Omental fat pad (tissue), 4 donors: ENCODE measurements at places on chromosomes 2 and 18. TPM values are rescaled to one million over a fixed set of nuclear protein-coding genes. Genes with fewer than 3 reads are reported as not detected.

- DNase-seq: no peak
These were observed 24.5 kb downstream of the RTTN start for GRCh38 chr18:70181015-70181414.

- DNase-seq: no peak
These were observed 692.6 kb upstream of the TMEFF2 start for GRCh38 chr2:192887337-192887736.

DNA sequence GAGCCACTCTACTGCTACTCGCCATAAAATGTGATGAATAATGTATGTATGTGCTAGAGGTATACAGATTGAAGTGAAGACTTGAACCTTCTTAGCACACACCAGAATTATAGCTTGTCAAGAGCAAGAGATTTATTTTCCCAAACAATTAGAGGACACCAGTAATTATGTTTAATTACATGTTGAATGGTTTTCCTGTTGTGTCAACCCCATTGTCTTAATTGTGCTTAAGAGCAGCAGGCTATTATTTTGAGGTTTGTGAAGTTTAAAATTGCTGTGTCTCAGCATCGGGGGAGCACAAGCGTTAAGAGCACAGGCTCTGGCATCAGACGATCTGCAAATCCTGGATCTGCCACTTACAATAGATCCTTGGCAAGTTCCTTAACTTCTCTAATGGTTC lies 29.0 kb downstream of the KIF5C start:
- no peak for DNase-seq

DNA sequence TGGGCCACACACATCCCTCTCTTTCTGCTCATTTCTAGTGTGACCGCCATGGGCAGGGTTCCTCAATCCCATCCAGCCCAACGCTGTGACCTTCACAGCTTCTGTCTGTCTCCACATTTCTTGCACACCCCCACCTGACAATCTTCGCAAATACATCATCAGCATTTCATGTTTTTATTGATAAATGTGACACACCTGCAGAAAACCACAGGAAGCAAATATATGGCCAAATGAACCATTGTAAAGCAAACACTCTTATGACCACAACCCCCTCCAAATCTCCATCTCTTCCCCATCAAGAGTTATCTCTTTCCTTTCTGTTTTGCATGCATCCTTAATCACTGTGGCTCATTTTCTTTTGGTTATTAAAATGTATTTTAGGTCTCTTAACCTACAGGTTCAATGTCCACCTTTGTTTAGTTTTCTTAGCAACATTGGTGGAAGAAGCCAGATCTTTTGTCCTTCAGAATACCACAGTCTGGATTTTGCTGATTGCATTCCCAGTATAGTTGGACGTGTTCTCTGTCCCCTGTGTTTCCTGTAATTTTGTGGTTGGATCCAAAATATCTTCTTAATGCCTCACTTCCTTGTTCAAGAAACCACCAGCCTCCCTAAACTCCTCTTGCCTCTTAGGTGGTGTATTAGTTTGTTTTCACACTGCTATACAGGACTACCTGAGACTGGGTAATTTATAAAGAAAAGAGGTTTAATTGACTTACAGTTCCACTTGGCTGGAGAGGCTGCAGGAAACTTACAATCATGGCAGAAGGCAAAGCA lies 9.8 kb upstream of the NCK2 start:
- DNase-seq: no peak

- no peak for DNase-seq
These were observed 7.6 kb downstream of the GPR17 start for GRCh38 chr2:127653421-127654083.

DNA sequence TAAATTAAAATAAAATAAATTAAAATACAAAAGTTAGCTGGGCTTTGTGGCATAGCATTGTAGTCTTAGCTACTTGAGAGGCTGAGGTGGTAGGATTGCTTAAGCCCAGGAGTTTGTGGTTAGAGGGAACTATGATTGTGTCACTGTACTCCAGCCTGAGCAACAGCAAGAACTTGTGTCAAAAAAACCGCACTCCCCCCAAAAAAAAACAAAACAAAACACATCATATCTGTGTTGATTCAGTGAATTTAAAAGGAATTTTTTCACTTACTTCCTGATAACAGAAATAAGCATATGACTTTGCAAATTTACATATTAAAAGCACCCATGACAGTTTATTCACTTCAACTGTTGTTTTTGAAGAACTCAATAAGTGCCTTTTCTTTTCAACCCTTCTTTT lies 68.1 kb upstream of the PELI1 start:
- DNase-seq: no peak

- DNase-seq: no peak
These were observed 8.4 kb upstream of the PER2 start for GRCh38 chr2:238296638-238297457.

- DNase-seq: no peak
These were observed 2.8 kb downstream of the CIDEA start for GRCh38 chr18:12256951-12257350.

DNA sequence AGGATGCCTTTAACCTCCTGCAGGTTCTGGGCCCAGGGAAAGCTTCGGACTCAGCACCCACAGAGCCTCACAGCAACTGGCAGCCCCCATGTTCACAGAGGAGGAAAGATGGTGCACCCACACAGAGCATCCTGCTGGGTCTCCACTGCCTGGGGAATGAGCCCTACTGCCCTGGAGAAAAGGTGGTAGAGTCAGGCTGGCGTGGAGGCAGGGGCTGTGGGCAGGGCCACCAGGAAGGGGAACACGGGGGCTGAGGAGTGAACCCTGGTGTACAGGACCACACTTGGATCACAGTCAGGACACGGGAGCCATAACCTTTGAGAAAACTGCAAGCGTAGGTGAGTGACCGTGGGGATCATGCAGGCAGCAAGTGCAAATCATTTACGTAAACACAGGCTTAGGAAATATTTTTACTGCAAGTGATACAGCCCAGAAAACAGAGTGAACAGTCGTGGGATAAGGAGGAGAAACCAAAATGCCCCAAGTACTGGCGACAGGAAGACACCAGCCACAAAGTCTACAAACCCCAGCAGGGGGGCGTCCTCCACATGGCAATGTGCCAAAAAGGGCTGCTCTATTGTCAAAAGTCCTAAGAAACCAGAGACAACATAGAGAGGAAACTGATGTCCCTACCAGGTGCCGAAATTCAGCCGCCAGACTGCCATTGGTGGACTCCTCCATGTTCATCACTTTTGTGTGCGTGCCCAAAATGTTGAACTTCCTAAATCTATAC lies 27.6 kb downstream of the STAT1 start:
- no peak for DNase-seq

- DNase-seq: no peak
These were observed 443.9 kb downstream of the PID1 start for GRCh38 chr2:228827056-228827700.

GRCh38 chr2:175976391-175977157 lies 25.5 kb downstream of the LNPK start:
- DNase-seq: no peak

- no peak for DNase-seq
These were observed 73.6 kb downstream of the DPP4 start for GRCh38 chr2:162000431-162000830.

- DNase-seq: no peak
These were observed 6.2 kb downstream of the KCNIP3 start for GRCh38 chr2:95303191-95303919.

- DNase-seq: no peak
These were observed 73.3 kb downstream of the NAB1 start for GRCh38 chr2:190722061-190722759.

GRCh38 chr2:72991439-72991725 lies 74.1 kb downstream of the EMX1 start:
- no peak for DNase-seq

- no peak for DNase-seq
These were observed 150.2 kb upstream of the SATB2 start for GRCh38 chr2:199607914-199608313.

- DNase-seq: no peak
These were observed 23.6 kb downstream of the ITPRID2 start for GRCh38 chr2:181915102-181915501.

- no peak for DNase-seq
These were observed 128.4 kb upstream of the PXDN start for GRCh38 chr2:1872602-1873183.

- DNase-seq: no peak
These were observed 81.7 kb downstream of the SPRED2 start for GRCh38 chr2:65350651-65351056.

DNA sequence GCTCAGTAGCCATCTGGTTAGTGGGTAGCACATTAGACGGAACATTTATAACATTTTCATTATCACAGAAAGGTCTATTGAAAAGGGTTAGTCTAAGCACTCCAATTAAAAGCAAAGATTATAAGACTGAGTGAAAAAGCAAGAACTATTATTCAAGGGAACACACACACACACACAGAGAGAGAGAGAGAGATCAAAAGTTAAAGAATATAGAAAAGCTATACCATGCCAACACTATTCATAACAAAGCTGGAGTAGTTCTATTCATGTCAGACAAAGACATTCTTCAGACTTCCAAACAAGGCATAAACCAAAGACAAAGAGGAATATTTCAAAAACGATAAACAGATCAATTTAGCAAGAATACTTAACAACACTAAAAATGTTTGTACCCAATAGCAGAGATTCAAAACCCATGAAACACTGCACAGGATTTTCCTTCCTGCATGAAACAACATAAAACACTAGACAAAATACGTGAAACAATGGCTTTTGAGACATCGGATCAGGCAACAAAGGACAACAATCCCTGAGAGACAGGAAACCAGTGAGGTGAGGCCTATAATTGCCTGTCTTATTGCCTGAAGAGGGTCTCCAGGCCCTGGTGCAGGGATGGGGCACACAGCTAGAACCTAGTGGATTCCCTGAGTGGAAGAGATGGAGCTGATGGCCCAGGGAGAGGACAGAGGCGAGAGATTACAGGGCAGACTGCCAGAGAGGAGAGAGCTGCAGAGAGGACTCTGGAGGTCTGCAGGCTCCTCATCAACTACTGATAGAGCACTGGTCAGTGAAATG lies 83.6 kb upstream of the NPAS2 start:
- no peak for DNase-seq

- DNase-seq: no peak
These were observed 102.1 kb downstream of the SMAD7 start for GRCh38 chr18:48848641-48849143.

GRCh38 chr2:142862847-142863246 lies 14.6 kb upstream of the KYNU start:
- DNase-seq: no peak

GRCh38 chr18:73409242-73409641 lies 541.5 kb upstream of the NETO1 start:
- no peak for DNase-seq

DNA sequence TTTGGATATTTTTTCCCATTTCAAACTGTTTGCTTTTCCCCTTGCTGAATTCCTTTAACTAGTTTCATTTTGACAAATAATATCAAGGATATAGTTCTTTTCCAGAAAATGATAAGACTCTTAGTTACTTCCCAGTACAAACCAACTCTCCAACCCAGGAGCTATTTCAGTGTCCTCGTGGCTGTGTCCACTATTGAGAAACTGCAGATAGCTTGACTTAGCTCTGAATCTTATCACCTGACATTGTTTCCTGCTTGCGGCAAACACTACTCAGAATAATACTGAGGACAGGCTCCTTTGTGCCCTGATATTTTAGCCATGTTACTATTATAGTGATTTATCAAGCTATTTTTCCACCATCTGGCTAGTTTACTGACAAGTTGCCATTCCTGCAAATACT lies 74.6 kb downstream of the KLF7 start:
- DNase-seq: no peak

GRCh38 chr2:183868153-183868552 lies 730.2 kb upstream of the ZNF804A start:
- DNase-seq: no peak

- no peak for DNase-seq
These were observed 10.5 kb upstream of the DSG2 start for GRCh38 chr18:31487246-31488015.

DNA sequence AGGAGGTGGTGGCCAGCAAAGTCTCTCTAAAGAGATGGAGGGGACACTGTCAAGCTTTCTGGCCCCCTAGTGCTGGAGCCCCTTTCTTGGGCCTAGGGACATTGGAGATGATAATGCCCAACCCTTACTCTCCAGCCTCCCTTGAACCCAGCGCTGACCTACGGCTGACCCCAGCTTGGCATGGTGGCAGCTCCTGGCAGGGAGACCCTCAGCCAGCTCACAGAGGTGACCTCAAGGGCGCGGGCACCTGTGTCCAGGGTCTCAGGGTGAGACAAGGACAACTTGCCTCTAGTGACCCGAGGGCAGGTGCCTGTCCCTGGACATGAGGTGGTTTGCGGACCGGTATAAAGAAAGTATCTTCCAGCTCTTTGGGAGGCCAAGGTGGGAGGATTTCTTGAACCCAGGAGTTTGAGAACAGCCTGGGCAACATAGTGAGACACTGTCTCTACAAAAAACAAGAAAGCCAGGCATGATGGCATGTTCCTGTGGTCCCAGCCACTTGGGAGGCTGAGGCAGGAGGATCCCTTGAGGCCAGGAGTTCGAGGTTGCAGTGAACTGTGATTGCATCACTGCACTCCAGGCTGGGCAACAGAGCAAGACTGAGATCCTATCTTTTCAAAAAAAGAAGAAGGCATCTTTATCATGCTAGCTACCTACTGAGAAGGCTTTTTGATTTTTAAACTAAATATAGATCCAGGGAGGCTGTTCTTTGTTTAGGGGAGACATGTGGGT lies 3.3 kb upstream of the PER2 start:
- DNase-seq: no peak

DNA sequence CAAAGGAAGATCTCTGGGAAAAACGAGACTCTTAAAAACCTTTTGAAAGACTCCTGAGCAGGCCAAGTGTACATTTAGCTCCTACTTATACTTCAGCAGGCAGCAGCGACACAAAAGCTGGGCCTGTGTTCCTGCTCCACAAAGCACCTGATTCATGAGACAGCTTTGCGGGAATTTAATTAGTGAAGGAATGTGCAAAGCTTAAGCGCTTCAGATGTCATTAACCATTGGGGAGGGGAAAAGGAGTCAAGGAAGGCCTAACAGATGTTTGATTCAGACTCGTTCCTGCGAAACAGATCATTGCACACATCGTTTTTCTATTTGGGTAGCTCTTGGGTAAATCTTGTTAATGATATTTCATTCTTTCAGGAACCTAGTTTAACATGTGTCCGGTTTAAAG lies 125.9 kb downstream of the MAIP1 start:
- DNase-seq: no peak

- no peak for DNase-seq
These were observed 106.3 kb upstream of the CD302 start for GRCh38 chr2:159904127-159904958.

GRCh38 chr2:26243470-26244308 lies 743 bp downstream of the HADHA start:
- no peak for DNase-seq

DNA sequence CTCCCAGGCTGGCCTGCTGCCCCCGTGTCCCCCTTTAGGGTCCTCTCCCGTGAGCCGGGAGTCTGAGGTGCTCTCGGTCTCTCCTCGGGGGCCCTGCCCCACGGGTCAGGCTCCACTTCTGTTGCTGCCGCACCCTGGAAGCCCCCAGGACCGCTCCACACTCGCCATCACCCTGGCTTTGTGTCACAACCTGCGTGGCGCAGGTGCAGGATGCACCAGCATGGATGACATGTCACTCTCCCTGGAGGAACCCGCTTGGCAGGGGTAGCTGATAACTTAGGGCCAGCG lies 10.8 kb upstream of the ARHGEF4 start:
- DNase-seq: no peak

The ELOA2 gene
- not detected for total RNA-seq

The PPP3R1 gene
- 34.0 TPM for total RNA-seq

The CYBRD1 gene
- 383 TPM for total RNA-seq

The AQP12B gene
- total RNA-seq: not detected

The UGT1A4 gene
- total RNA-seq: not detected

The FOXD4L1 gene
- 0.24 TPM for total RNA-seq

The LYPD6B gene
- not detected for total RNA-seq

The SLC9A4 gene
- total RNA-seq: not detected

The SP5 gene
- total RNA-seq: 0.65 TPM

The DHRS9 gene
- total RNA-seq: 6.7 TPM

The GPR155 gene
- 3.6 TPM for total RNA-seq

The IL36RN gene
- total RNA-seq: not detected

The ARHGEF4 gene
- total RNA-seq: 15.4 TPM
